A549 treated with CORT108297 at 1 μM for 4 hours (cell line): ENCODE measurements at places on chromosomes 5 and 9. TPM values are rescaled to one million over a fixed set of nuclear protein-coding genes. Genes with fewer than 3 reads are reported as not detected.

SMIM32 gene
- not detected in 5 replicates for total RNA-seq

CCDC69 gene
- 1.3 to 1.9 TPM (median 1.7 TPM) in 5 replicates for total RNA-seq

ENTPD2 gene
- total RNA-seq = 0.63 to 1.4 TPM (median 0.95 TPM) in 5 replicates

ARID3C gene
- 0.15 to 0.25 TPM (median 0.24 TPM) in 4 of 5 replicates, not detected in the other for total RNA-seq
